ENCODE measurements at places on chromosomes 6 and 20.

GRCh38 chr6:126076992-126077664, 90.8 kb downstream of the TRMT11 start:
- DNase-seq, result no peak

GRCh38 chr20:49602345-49603208, 34.6 kb upstream of the PTGIS start:
- no peak for DNase-seq

DNA sequence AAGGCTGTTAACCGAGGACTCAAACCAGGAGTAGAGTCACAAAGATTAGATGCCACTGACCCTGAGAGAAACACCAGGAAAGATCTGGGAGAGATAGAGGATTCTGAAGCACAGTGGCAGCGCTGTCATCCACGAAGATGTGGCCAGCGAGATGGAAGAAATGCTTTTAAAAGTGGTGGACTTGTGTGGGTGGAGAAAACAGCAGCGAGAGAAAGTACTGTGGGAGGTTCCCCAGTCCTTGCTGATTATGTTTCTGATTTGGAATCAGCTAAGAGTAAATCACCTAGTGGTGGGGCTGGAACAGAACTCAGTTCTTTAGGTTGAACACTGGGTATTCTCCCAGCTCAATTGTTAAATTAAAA, 435 bp upstream of the ZNF322 start:
- DNase-seq, result no peak

- no peak for DNase-seq
Measured at GRCh38 chr6:122580737-122581136, 29.5 kb upstream of the PKIB start.

- DNase-seq, result peak; percentile 75
Measured at GRCh38 chr6:106508834-106509233, 120.5 kb downstream of the RTN4IP1 start.

Data from lung (tissue), 17 donors.